Stimulated activated naive CD4-positive, alpha-beta T cell treated with Interleukin-2 at 50 U/mL for 16 hours (primary cell): ENCODE measurements at places on chromosomes 4 and X.

DNA sequence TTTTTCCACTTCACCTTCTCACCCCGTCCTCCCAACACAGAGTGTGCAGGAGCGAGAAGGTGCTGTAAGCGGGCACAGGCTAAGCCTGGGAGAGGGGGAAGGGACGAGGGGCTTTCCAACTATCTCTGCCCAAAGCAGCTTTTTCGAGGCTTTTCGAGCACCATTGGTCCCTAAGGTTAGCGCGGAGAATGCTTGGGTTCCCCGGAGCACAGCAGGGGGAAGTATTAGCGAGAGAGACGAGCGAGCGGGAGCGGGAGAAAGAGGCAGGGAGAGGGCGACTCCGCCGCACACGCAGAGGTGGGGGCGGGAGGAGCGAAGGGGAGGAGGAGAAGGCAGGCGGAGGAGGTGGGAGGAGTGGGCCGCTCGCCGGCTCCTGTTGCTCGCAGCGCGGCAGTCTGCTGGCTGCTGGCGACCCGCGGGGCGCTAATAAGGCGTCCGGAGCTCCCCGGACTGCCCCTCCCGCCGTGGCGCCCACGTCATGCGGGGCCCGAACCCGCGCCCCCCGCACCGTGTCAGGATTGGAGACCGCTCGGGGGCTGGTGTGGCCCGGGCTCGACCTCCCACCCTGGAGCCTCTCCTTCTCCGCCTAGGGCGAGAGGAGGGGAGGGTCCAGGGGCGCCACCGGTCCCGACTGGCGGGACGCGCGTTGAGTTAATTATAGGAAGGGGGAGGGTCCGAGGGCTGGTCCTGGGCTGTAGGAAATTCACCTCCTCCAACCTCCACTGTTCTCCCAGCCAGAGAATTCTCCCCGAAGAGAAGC lies at the start of gene ADAMTS3:
ADAMTS3 (minus strand) TSS at position 263 of the 760 bp plus-strand sequence. CDS start 459 bp downstream, outside the sequence.
- no peak for DNase-seq

- DNase-seq = no peak
Observed at GRCh38 chr4:186851291-186852072, 127.8 kb upstream of the FAT1 start.

GRCh38 chr4:145823743-145824142 lies 114.9 kb downstream of the ZNF827 start:
- no peak for DNase-seq

GRCh38 chrX:40908857-40909475 lies 173.6 kb upstream of the MED14 start:
- DNase-seq = no peak
